Osteocyte (in vitro differentiated cells): ENCODE measurements at places on chromosomes 1 and 21. TPM values are rescaled to one million over a fixed set of nuclear protein-coding genes. Genes with fewer than 3 reads are reported as not detected.

Gene RNF186
- not detected in 2 replicates for total RNA-seq

Gene HSD11B1
- not detected in 2 replicates for total RNA-seq

Gene AUNIP
- total RNA-seq: 1.3 and 1.9 TPM in 2 replicates

Gene KIF2C
- total RNA-seq: 7.5 and 7.7 TPM in 2 replicates

Gene PLPPR5
- not detected in 2 replicates for total RNA-seq

Gene PADI2
- 111 TPM in 2 replicates for total RNA-seq

Gene SELP
- not detected in 2 replicates for total RNA-seq

Gene TCHH
- 0.05 TPM in 1 of 2 replicates, not detected in the other for total RNA-seq

Gene KISS1
- total RNA-seq: not detected in 2 replicates

Gene ASCL5
- total RNA-seq: not detected in 2 replicates

DNA sequence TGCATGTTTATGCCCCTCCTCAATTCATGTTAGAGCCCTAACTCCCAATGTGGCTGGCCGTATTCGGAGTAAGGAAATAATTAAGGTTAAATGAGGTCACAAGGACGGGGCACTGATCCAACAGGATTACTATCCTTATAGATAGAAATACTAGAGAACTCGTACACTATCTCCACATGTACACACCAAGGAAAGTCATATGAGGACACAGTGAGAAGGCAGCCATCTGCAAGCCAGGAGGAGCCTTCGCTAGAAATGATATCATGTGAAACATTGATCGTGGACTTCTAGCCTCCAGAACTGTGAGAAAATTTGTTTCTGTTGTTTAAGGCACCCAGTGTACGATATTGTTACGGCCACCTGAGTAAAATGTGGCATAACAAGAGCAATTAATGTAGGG lies 79.7 kb downstream of the FAF1 start:
- H3K4me3 ChIP-seq: no peak overlapping the region
- H3K4me1 ChIP-seq: no peaks in the 10 kb centered on the region
- H3K27ac ChIP-seq: no peak overlapping the region

- no peak overlapping the region for H3K27ac ChIP-seq
- no peaks in the 10 kb centered on the region for H3K27me3 ChIP-seq
- DNase-seq: no peak
- peaks cover 11% of the 10 kb centered on the region for H3K4me1 ChIP-seq
- peaks cover 2% of the 10 kb centered on the region for H3K36me3 ChIP-seq
- H3K4me3 ChIP-seq: no peak overlapping the region
Observed at GRCh38 chr1:225713281-225713680, 60.4 kb upstream of the ENAH start.

- no peak for DNase-seq
- H3K36me3 ChIP-seq: no peaks in the 10 kb centered on the region
- peaks cover 3% of the 10 kb centered on the region for H3K4me1 ChIP-seq
Observed at GRCh38 chr1:175320804-175321203, 128.2 kb upstream of the KIAA0040 start.

- no peak overlapping the region for H3K27ac ChIP-seq
- H3K4me3 ChIP-seq: no peak overlapping the region
- DNase-seq: no peak
- H3K36me3 ChIP-seq: no peaks in the 10 kb centered on the region
- peaks cover 7% of the 10 kb centered on the region for H3K4me1 ChIP-seq
- no peaks in the 10 kb centered on the region for H3K27me3 ChIP-seq
Observed at GRCh38 chr1:76542359-76542758, 324.9 kb upstream of the ST6GALNAC5 start.

DNA sequence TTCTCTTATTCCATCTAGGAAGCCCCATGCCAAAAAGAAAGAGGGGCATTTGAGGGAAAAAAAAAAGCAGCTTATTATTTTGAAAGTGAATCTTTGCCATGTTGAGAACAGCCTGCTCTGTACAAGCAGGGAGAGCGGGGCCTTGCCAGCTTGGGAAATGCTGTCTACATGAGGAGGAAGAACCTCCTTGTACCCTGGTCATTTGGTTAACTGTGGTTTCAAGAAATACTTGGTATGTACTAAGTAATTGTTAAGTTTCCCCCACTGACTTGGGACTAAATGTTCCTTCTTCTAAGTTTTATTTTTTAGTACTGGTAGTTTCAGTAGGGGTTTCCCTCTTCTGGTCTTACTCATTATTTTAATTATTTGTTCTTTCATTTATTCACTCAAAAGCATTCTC lies 144.1 kb upstream of the HOOK1 start:
- no peaks in the 10 kb centered on the region for H3K27me3 ChIP-seq
- H3K4me1 ChIP-seq: peaks cover 32% of the 10 kb centered on the region
- peak overlapping the region; percentile 74 for H3K27ac ChIP-seq
- H3K36me3 ChIP-seq: peaks cover 5% of the 10 kb centered on the region
- no peak for DNase-seq
- H3K4me3 ChIP-seq: no peak overlapping the region

DNA sequence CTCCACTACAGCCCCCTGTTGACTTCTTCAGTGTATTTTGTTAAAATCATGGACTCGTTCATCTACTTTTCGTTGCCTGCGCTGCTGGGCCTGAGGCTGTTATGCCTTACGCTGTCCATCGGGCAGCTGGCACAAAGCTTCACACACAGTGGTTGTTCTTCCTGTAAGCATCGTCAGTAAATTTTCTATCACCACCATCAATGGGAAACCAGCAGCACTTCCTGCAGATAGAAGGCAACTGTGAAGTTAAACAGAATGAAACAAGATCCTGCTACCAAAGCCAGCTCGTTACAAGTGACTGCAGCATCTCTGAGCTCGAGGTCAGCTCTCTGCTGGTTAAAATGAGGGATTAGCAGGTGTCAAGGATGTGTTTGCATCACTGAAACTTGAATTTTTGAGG lies 21.9 kb upstream of the PADI6 start:
- no peak for DNase-seq
- no peaks in the 10 kb centered on the region for H3K4me1 ChIP-seq
- H3K27ac ChIP-seq: peak overlapping the region; percentile 3
- H3K4me3 ChIP-seq: no peak overlapping the region
- peaks cover 11% of the 10 kb centered on the region for H3K27me3 ChIP-seq
- no peaks in the 10 kb centered on the region for H3K36me3 ChIP-seq

DNA sequence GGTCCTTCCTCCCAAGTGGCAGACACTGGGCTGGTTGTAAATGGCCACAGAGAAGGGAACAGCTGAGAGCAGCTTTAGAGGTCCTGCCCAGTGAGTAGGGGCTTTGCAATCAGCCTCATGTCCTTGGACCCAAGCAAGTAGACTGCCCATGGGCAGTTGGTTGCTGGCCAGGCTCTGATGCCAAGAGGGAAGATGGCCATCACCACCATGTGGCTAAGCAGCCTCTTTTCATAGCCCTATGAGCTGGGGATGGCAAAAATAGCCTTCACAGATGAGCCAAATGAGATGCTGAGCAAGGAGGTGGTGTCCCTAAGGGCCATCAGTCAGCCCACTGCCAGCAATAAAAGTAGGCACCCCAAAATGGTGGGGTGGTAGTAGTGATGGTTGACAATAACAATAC lies 3.2 kb downstream of the DISP3 start:
- H3K27ac ChIP-seq: no peak overlapping the region
- H3K27me3 ChIP-seq: peaks cover 29% of the 10 kb centered on the region
- H3K4me1 ChIP-seq: peaks cover 4% of the 10 kb centered on the region
- H3K36me3 ChIP-seq: no peaks in the 10 kb centered on the region
- no peak overlapping the region for H3K4me3 ChIP-seq
- DNase-seq: no peak

- no peaks in the 10 kb centered on the region for H3K27me3 ChIP-seq
- H3K4me1 ChIP-seq: peaks cover 56% of the 10 kb centered on the region
- no peak overlapping the region for H3K4me3 ChIP-seq
- H3K27ac ChIP-seq: no peak overlapping the region
- H3K36me3 ChIP-seq: no peaks in the 10 kb centered on the region
Observed at GRCh38 chr1:3456964-3457909, 2.8 kb downstream of the ARHGEF16 start.

- H3K27me3 ChIP-seq: no peaks in the 10 kb centered on the region
- peaks cover 9% of the 10 kb centered on the region for H3K36me3 ChIP-seq
- DNase-seq: no peak
Observed at GRCh38 chr1:99869304-99869703, 19.1 kb downstream of the AGL start.

GRCh38 chr1:20466273-20466672 lies 19.7 kb downstream of the CAMK2N1 start:
- no peaks in the 10 kb centered on the region for H3K36me3 ChIP-seq
- peaks cover 29% of the 10 kb centered on the region for H3K27me3 ChIP-seq
- H3K27ac ChIP-seq: no peak overlapping the region
- no peak for DNase-seq
- peaks cover 7% of the 10 kb centered on the region for H3K4me1 ChIP-seq
- H3K4me3 ChIP-seq: no peak overlapping the region

GRCh38 chr1:8727809-8728213 lies 89.6 kb downstream of the RERE start:
- H3K4me3 ChIP-seq: no peak overlapping the region
- peaks cover 10% of the 10 kb centered on the region for H3K36me3 ChIP-seq
- H3K4me1 ChIP-seq: peaks cover 2% of the 10 kb centered on the region
- DNase-seq: no peak

DNA sequence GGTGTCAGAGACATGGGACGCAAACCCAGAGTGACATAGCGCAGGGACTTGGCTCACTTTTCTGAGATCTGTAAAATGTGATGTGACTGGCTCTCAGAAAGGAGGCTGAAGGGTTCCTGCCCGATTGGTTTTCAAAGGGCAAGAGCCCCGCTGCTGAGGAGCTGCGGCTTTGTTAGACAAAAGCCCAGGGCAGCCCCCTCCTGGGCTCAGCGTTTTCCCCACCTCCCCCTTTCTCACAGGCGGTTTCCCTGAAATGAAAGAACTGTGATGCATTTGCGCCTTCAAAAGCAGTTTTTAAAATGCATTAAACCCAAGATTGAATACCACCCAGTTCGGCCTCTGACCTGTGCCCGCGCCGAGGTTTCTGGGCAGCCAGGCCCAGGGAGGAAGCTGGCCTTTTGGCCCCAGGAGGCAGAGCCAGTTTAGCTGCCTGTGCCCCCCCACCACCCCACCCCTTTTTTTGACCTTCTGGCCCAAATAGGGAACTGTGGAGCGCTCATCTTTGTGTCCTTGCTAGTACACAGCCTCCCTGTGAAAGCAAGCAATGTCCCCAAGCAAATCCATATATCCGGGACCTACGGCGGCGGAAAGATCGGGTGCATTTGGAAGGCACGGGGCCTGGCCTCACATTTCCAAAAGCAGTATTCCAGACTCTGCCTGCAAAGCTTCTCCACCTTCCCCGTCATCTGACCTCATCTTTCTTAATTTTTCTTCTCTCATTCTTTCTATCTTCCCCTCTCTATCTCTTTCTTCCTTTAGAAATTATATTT lies 28.6 kb downstream of the CD247 start:
- DNase-seq: no peak
- H3K4me1 ChIP-seq: no peaks in the 10 kb centered on the region
- H3K4me3 ChIP-seq: no peak overlapping the region
- no peaks in the 10 kb centered on the region for H3K36me3 ChIP-seq

DNA sequence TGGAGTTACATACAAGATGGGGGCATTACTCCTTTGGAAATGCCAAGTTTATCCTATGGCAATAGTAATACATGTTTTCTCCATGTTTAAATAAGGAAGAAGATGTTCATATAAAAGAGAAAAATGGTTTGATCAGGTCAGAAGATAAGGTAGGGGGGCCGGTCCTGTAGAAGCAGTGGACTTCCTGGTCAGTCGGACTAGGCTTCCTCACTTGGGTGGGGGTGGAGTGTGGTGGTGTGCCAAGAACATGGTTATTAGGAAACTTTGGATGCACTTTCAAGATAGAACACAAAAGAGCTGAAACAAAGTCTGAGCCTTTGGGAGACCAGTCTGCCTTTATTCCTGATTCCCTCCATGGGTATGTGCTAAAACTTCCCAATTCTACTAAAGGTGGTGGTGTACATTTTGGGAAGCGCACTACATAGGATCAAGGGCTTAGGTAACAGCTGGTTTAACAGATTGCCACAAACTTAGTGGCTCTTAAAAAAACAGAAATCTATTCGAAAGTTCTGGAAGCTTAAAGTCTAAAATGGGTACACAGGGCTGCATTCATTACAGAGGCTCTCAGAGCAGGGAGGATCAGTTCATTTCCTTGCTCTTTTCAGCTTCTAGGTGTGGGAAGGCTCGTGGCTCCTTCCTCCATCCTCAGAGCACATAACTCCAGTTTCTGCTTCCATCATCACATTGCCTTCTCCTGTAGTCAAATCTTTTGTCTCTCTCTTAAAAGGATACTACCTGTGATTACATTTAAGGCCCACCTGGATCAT lies 64.6 kb downstream of the KDM1A start:
- H3K27ac ChIP-seq: no peak overlapping the region
- H3K27me3 ChIP-seq: no peaks in the 10 kb centered on the region
- DNase-seq: no peak
- H3K4me1 ChIP-seq: no peaks in the 10 kb centered on the region

- DNase-seq: no peak
- H3K4me3 ChIP-seq: no peak overlapping the region
- peaks cover 50% of the 10 kb centered on the region for H3K4me1 ChIP-seq
- H3K36me3 ChIP-seq: peaks cover 2% of the 10 kb centered on the region
Observed at GRCh38 chr1:55990007-55990406, 589.4 kb downstream of the PLPP3 start.

DNA sequence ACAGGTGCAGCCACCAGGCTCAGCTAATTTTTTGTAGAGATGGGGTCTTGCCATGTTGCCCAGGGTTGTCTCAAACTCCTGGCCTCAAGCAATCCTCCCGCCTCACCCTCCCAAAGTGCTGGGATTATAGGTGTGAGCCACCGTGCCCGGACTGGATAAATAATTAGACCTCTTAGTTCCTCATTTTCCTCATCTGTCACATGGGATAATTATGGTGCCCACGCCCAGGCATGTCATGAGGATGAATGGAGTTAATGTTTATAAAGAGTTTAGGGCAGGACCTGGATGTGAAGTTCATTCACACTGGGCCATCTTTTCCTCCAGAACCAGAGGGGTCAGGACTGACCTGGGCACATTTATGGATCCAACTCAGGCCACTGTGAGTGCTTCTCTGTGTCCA lies 23.7 kb downstream of the PADI3 start:
- H3K27me3 ChIP-seq: no peaks in the 10 kb centered on the region
- H3K4me3 ChIP-seq: no peak overlapping the region
- H3K27ac ChIP-seq: no peak overlapping the region
- H3K4me1 ChIP-seq: peaks cover 4% of the 10 kb centered on the region
- no peaks in the 10 kb centered on the region for H3K36me3 ChIP-seq
- no peak for DNase-seq

- peaks cover 4% of the 10 kb centered on the region for H3K4me1 ChIP-seq
- no peaks in the 10 kb centered on the region for H3K36me3 ChIP-seq
- H3K27me3 ChIP-seq: no peaks in the 10 kb centered on the region
- no peak for DNase-seq
- no peak overlapping the region for H3K4me3 ChIP-seq
Observed at GRCh38 chr1:87358219-87358618, 29.5 kb downstream of the LMO4 start.

GRCh38 chr1:21687081-21687529 lies 17.9 kb upstream of the RAP1GAP start:
- no peaks in the 10 kb centered on the region for H3K27me3 ChIP-seq
- no peaks in the 10 kb centered on the region for H3K4me1 ChIP-seq
- H3K4me3 ChIP-seq: no peak overlapping the region
- no peak overlapping the region for H3K27ac ChIP-seq
- DNase-seq: no peak
